ENCODE measurements at places on chromosomes 1 and 21. TPM values are rescaled to one million over a fixed set of nuclear protein-coding genes. Genes with fewer than 3 reads are reported as not detected.

H3-3A gene
- 492 TPM for total RNA-seq

ADSS2 gene
- total RNA-seq: 55.5 TPM

ROR1 gene
- total RNA-seq: 0.05 TPM

IRF2BP2 gene
- total RNA-seq: 166 TPM

NBPF10 gene
- total RNA-seq: 5.8 TPM

KRTAP21-2 gene
- total RNA-seq: not detected

COL24A1 gene
- total RNA-seq: 0.07 TPM

MYOM3 gene
- not detected for total RNA-seq

DYNLT5 gene
- total RNA-seq: not detected

DCDC2B gene
- total RNA-seq: not detected

IL19 gene
- total RNA-seq: not detected

CNR2 gene
- total RNA-seq: 0.05 TPM

LRRC38 gene
- total RNA-seq: not detected

Data from T-helper 1 cell treated with Interleukin-12 subunit alpha and Interleukin-12 subunit beta and Interleukin-4 antibody, amounts not matched to agents 30 ng/mL and 1 ng/mL, for 36 hours (primary cell).